Head of caudate nucleus (tissue), 42 donors: ENCODE measurements at places on chromosomes 12 and 14.

- DNase-seq, result no peak
Measured at GRCh38 chr12:53804429-53804828, 52.6 kb upstream of the CISTR start.

DNA sequence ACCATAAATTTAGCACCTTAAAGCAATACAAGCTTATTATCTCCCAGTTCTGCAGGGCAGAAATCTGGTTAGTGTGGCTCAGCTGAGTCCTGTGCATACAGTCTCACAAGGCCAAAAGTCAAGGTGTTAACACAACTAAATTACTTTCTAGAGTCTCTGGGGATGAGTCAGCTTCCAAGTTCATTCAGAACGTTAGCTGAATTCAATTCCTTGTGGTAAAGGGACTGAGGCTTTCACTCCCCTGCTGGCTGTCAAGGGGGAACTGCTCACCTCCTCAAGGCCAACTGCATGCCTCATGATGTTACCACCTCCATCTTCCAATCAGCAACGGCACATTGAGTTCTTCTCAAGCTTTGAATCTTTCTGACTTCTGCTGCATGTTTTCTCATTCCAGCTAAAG lies 27.6 kb downstream of the EML5 start:
- no peak for DNase-seq

DNA sequence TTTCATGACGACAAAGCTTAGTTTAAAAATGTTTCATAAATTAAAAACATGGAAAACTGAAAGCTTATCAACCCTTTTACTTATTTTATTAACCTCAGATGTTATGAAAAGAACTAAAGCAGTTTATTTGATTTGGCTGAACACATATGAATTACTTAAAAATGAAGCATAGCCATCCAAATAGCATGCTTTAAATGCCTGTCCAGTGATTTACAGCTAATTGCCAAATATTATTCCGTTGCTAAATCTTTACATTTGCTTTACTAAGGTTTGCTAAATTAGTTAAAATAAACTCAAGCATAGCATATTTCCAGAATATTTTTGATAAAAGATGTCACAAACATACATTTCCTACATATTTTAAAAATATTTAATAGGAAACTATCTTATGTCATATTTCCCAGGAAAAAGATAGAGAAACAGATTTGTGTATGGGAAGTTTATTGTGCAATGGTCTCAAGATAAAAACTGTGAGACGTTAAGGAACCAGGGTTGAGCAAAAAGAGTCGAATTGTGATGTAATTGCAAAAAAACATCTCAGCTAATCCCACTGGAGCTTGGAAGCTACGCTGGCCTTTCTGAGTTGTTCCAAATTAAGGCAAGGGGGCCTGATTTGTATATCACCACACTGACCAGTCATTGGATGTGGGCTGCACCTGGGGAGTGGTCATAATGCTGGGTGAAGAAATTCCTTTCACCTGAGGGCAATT lies 25.8 kb downstream of the GPR135 start:
- no peak for DNase-seq

DNA sequence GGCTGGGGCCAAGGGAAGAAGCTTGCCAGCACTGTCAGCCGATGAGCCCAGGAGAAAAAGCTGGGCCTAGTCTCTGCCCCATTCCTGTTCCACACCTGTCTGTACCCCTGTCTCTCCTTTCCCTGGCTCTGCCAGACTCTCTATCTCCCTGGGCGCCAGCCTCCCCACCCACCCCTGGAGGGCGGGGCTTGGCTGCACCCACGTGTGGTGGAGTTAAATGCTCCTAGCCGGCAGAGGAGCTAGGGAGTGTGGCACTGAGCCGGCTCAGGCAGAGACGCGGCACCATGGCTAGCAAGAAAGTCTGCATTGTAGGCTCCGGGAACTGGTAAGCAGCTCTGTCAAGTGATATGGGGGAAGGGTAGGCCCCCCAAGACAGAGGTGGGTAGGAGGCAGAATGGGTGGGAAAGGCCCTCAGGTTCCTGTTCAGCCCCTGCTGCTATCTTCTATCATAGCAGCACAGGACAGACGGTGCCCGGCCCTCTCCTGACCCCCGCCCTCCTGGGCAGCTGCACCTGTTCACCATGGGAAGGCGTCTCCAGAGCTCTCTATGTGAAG lies at the start of gene GPD1:
Gene GPD1 (plus strand): TSS at position 242 of the 555 bp plus-strand sequence. CDS start 43 bp downstream, at position 285.
- peak; percentile 93 for DNase-seq

GRCh38 chr12:92007787-92008186 lies 137.9 kb downstream of the BTG1 start:
- no peak for DNase-seq

- DNase-seq, result no peak
Measured at GRCh38 chr12:8088574-8088973, 6.5 kb downstream of the NECAP1 start.

DNA sequence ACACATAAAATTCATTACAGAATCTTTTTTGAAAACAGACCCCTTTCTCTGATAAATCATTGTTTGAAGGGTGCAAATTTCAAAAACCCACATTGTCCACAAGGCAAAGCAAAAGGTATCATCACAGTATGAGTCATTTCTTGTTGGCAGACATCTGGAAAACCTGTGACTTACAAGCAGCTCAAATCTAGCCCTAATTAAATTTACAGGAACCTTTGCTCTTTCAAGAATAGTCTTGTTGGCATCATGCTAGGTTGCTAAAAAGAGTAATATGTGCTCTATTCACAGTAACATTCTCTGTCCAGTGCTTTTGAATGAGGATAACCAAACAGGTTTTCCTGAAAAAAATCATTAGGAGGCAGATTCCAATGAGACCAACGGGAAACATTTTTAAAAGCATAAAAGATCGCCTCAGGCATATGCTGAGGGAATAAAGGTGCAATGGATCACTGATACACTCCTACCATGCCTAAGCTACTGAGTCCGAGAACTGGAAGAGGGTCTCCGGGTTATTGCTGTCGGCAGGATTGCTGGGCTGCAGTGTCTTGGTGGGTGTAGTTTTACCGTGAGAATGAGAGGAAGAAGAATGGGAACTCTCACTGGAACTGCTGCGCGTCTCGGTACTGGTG lies 55.5 kb upstream of the TTC7B start:
- no peak for DNase-seq

- no peak for DNase-seq
Measured at GRCh38 chr12:29155079-29155478, 6.0 kb downstream of the FAR2 start.

GRCh38 chr14:75123991-75124390 lies 2.9 kb downstream of the NEK9 start:
- DNase-seq, result peak; percentile 14

GRCh38 chr14:72301352-72301751 lies 369.1 kb downstream of the RGS6 start:
- DNase-seq, result no peak

GRCh38 chr14:95261616-95262510 lies 57.8 kb downstream of the CLMN start:
- DNase-seq, result no peak

GRCh38 chr12:50859621-50860310 lies 17.0 kb downstream of the TMPRSS12 start:
- DNase-seq, result no peak

- no peak for DNase-seq
Measured at GRCh38 chr12:55849616-55850343, 7.0 kb upstream of the MMP19 start.

- no peak for DNase-seq
Measured at GRCh38 chr12:127035011-127035879, 1231.7 kb upstream of the TMEM132C start.

DNA sequence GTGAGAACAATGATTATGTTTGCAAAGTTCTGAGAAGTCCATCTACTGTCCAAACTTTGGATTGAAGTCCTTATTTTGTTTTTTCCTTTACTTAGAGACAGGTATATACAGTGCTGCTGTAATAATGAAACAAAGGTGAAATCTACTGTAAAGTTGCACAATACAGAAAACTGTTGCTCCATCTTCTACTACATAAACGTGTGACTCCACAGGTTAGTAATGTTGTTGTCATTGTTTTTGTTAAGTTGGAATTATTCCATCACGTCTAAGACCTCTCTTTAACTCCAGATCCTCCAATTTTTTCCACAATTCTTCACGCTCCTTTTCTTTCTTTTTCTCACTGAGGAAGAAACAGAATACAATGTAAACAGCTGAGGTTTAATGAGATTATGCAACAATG lies 57.0 kb upstream of the GPHB5 start:
- no peak for DNase-seq

- no peak for DNase-seq
Measured at GRCh38 chr12:62861586-62861985, 73.4 kb downstream of the PPM1H start.

DNA sequence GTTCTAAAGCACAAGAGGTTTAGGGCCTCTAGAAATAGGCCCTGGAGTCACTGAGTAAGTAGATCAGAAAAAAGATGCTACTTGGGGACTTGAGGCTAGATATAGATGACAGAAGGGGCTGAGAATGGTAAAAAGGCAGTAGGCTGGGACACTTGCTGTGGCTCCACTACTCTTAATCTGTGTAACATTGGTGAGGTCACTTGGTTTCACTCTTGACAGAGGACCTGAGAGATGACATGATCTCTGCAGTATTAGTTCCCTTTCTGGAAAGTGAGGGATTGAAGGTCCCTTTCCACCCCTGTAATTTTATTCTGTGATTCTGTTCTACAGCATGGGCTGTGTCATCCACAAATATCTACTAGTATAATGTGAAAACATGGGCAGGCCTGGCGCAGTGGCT lies 39.7 kb downstream of the MAPKAPK5 start:
- no peak for DNase-seq

DNA sequence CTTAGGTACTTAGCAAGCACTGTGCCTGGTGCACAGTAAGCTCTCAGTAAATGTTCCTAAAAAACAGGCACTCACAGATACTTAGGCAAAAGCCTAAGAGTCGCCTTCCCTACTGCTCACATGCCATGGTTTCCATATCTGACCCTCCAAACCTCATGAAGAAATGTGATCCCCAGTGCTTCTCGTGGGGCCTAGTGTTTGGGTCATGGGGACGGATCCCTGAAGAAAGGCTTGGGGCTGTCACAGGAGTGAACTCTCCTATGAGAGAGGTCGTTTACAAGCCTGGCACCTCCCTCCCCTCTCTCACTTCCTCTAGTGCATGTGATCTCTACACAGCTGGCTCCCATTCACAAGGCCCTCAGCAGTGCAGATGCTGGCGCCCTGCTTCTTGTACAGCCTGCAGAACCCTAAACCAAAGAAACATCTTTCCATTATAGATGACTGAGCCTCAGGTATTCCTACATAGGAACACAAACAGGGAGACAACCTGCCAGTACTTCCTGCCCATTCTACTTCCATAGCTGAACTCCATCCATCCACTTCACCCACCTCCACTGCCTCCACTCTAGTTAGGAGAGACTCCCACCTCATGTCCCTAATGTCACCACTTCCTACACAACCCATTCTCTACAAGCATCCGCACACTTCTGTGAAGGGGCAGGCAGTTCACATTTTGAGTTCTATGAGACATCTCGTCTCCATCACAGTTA lies 2.9 kb downstream of the SLC15A4 start:
- peak; percentile 54 for DNase-seq

GRCh38 chr12:9727813-9728212 lies 5.1 kb downstream of the CLECL1 start:
- DNase-seq, result no peak

DNA sequence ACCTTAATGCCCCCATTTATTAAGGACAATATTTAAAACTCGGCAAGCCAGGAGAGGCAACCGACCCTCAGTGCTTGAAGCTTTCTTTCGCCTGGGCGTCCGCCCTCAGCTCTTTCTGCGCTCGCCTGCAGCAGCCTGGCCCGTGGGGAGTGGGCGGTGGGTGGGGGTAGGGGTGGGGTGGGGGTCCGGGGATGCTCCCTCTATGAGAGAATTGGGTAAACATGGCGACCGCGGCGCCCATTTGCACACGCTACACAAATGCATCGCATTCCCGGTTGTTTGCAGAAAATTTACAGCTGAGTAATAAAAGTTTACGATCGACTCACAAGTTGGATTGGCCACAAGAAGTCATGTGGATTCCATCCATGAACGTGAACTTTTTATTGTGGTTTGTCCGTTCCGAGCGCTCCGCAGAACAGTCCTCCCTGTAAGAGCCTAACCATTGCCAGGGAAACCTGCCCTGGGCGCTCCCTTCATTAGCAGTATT lies 7.7 kb downstream of the HOXC8 start:
- DNase-seq, result no peak

DNA sequence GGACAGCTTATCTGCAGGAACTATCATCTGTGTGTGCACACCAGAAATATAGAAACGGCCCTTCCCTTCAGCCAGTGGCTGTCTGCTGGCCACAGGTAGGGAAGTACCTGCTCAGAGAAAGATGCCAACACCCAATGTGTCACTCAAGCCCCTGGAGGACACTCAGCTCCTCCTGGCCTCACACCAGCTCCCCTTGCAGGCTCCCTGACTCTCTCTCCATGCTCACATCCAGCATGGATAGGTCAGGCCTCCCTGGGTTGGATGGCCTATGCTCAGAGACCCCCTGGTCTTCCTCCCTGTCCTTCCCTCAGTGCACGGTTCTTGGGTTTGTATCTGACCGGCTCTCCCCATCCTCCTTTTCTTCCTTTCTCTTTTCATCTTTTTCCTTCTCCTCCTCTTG lies 202.1 kb downstream of the BCL11B start:
- DNase-seq, result no peak
